Activated T-cell treated with anti-CD3 and anti-CD28 coated beads for 24 hours (primary cell): ENCODE measurements at places on chromosomes 11 and 22.
A peak's percentile ranks its signal among the peaks of the same experiment; 100 is the strongest.

- no peak for DNase-seq
Observed at GRCh38 chr11:19191530-19192169, 10.1 kb downstream of the CSRP3 start.

- DNase-seq = no peak
Observed at GRCh38 chr11:28674433-28675103, 566.4 kb downstream of the METTL15 start.

DNA sequence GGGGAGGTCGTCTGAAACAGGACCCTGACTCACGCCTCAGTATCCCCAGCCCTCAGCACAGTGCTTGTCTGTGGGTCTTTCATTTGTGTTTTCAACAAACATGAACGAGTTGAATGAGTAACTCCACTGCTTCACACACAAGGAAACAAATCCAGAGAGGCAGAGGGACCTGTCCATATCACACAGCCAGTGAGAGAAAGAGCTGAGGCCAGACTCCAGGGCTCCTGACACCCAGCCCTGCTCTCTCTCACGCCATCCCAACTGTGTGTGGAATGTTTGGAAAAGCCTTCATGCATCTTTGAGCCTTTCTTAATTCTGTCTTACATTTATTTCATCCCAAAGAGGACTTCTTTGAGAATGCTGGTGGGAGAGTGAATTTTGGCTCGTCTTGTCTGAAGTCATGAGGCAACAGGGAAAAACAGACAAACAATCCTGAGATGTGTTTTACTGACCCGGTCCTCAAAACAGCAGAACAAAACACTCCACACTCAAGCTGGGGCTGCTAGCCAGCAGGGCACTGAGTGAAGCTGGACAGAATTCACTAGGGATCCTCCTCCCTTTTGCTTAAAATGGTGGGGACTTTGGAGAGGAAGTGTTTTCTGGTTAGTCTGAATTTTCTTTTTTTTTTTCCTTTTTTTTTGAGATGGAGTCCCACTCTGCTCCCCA lies 19.7 kb upstream of the ALG8 start:
- DNase-seq = no peak

- no peak for DNase-seq
Observed at GRCh38 chr22:49699476-49699875, 128.2 kb downstream of the BRD1 start.

GRCh38 chr22:30611197-30611596 lies 4.2 kb downstream of the TCN2 start:
- no peak for DNase-seq

- DNase-seq = no peak
Observed at GRCh38 chr11:19725379-19726079, 12.9 kb downstream of the NAV2 start.

- DNase-seq = no peak
Observed at GRCh38 chr11:78214331-78215194, 25.8 kb downstream of the USP35 start.

DNA sequence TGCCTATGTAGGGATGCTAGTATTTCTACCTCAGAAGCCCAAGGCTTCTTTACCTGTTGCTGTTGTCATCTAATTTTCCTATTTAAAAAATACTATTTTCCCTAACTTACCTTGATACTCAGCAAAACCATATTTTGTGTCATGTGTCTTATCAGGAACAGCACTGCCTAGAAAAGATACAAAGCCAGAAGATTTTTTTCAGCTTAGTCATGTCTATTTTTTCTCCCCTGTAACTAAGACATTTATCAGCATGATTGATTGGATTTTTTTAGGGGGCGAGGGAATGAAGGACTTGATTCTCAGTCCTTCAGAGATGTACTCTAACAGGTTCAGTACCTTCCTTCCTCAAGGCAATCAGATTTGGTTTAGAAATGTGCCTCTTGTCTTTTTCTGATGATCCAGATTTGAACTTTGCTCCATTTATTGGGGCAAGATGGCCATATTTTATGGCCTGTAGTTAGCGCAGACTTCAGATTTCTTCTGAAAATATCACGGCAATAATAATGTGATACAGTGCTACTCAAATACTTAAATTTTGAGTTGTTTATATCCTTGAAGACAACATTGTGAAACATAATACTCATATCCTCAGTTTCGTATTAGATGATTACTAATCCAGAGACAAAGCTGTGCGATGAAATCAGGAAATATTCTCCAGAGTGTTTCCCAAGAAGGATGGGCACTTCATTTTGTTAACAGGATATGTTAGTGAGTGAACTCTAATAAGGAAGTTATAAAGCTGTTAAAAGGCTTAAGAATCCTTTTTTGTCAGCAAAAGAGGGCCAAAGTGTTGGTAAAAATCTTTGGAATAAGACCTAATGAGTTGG lies 3.8 kb upstream of the PIK3IP1 start:
- no peak for DNase-seq

GRCh38 chr22:44926491-44927415 lies 83.1 kb downstream of the PHF21B start:
- no peak for DNase-seq

- DNase-seq = peak; percentile 8
Observed at GRCh38 chr22:36860821-36861659, at the start of gene NCF4. TSS of gene NCF4 (plus strand) at chr22:36861006. CDS start at chr22:36861172, 166 bp downstream.

DNA sequence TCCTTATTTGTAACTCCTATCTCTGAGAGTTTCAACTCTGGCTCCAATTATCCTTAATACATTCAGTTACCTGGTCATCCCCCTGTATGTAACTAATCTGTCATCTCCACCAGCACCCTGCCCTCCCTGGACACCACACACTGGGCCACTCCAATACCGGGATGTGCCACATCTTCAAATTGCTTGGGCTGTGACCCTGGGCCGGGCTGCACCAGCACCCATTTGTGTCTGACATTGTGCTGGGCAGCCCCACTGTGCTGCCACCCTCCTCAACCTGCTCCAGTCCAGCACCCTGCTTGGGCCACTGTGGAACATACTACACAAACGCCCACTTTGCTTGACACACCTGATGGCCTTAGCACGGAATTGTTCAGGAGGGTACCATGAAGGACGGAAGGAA lies 2.2 kb upstream of the USP18 start:
- DNase-seq = no peak

DNA sequence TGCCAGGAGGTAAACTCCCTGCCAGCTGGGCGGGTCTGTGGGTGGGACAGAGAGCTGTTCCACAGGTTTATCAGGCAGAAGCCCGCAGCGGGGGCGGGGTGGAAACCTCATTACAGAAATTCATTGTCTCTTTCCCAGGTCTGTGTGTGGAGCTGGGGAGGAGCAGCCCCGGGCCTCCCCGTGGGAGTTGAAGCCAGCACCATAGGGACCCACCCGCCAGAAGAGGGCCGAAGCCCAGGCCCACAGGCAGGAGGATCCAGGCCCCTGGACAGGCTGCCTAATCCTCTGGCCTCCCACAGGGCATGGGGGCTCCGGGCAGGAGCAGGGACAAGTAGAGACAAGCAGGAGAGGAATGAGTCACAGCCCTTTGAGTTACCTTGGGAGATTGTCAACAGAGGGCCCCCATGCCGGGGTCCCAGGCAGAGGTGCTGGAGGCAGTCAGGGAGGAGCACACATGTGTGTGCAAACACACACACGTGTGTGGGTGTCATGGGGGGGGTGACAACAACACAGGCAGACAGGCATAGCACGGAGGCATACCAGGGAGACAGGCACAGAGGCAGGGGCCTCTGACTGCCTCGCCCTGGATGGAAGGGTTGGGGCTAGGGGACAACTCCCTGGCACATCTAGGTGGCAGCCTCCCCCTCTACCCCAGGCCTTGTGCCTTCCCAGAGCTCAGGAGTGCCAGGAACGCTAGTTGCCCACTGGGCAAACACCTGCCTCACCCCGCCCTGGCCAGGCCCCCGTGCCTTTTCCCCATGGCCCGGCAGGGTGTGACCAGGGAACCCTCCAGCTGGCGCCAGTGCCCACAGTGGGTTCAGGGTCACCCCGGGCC lies 1.4 kb downstream of the CDC42BPG start:
- DNase-seq = no peak

DNA sequence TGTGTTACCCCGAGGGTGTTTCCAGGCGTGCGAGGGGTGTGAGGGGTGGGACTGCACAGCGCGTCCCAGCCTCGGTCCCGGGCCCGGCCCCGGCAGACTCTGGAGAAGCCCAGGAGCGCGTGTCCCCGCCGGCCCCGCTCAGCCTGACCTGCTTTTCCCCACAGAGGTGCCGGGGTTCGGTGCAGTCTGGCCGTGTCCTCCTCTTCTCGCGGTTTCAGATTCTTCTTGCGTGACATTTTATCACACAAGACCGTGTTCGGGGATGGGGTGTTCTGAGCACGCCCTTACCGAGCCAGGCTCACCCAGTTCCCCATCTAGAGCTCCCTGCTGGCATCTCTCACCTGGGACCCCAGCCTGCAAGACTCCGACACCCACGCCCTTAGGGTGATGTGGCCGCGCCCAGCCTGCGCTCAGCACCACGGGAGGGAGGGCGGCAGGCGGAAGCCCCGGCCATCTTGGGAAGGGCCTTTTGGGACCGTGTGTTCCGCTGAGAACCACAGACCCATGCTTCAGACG lies 775.6 kb downstream of the BRD1 start:
- DNase-seq = peak; percentile 11

- no peak for DNase-seq
Observed at GRCh38 chr22:25598609-25599008, 34.1 kb downstream of the GRK3 start.

DNA sequence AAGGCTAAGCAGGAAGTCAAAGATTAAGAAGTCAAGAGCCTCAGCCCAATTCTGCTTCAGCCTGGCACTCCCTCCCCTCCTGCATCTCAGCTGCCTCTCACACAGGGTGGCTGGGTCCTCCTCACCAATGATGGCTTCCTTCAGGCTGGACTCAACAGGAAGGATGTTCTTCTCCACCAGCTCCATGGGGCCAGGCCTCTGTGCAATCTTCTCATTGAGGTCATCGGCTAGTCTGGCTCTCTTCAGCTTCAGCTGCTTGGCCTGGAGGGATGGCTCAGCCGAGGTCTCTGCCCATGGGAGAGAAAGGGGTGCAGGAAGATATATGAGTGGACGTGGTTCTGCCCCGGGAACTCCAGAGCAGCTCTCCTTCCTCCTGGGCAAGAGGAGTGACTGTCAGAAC lies 59.1 kb downstream of the SGSM3 start:
- DNase-seq = no peak

DNA sequence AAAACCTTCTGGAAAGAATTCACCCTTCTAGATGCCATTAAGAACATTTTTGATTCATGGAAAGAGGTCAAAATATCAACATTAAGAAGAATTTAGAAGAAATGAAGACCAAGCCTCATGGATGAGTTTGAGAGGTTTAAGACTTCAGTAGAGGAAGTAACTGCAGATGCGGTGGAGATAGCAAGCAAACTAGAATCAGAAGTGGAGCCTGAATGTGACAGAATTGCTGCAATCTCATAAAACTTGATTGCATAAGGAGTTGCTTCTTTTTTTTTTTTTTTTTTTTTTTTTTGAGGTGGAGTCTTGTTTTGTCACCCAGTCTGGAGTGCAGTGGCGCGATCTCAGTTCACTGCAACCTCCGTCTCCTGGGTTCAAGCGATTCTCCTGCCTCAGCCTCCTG lies 51.6 kb downstream of the MS4A13 start:
- no peak for DNase-seq

GRCh38 chr11:47241841-47242301 lies 6.7 kb downstream of the ACP2 start:
- no peak for DNase-seq

DNA sequence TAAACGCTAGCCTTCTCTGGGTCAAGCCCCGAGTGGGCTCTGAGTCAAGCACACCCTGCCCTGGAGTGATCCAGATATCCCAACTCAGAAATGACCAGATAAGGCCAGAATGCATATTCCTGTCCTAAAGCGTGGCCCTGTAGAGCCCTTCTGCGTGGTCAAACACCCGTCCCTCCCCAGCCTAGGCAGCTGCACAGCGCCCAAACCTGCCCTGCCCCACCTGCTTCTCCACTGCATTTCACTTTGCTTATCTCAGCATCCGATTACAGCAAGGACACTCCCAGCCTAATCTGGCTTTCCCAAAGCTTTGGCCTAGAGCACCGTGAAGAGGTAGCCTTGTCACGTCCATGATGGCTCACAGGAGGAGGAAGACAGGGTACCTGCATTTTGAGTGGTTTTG lies 11.9 kb upstream of the TMPRSS4 start:
- no peak for DNase-seq

- no peak for DNase-seq
Observed at GRCh38 chr11:47912843-47913437, 64.8 kb upstream of the NUP160 start.

DNA sequence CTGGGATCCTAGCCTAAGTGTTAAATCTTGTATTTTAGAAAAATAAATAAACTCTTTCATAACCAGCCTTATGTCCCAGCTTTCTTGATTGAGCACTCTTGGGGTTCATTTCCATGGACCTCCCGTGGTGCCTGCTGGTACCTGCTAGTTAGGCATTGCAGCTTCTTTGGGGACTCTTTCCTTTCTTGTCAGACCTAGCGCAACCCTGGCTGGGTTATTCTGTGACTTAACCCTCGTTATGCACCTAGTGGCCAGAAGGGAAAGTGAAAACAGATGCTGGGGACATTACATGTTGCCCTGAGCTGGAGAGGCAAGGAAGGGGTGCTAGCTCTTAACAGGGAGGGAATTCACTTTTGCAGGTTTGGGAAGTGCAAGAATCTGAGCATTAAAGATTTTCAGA lies 46.8 kb downstream of the APIP start:
- DNase-seq = no peak

DNA sequence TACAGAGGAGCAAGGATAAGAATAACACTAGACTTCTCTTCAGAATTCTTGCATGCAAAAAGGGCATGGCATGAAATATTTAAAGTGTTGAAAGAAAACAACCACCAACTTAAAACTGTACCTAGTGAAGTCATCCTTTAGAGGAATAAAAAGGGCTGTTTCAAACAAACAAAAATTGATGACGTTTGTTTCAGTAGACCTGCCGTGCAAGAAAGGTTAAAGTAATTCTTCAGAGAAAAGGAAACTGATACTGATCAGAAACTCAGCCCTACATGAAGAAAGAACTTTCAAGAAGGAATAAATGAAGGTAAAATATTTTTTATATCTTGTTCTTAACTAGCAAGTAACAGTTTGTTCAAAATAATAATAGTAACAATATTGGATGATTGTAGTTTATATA lies 27.5 kb downstream of the MRGPRX2 start:
- no peak for DNase-seq

DNA sequence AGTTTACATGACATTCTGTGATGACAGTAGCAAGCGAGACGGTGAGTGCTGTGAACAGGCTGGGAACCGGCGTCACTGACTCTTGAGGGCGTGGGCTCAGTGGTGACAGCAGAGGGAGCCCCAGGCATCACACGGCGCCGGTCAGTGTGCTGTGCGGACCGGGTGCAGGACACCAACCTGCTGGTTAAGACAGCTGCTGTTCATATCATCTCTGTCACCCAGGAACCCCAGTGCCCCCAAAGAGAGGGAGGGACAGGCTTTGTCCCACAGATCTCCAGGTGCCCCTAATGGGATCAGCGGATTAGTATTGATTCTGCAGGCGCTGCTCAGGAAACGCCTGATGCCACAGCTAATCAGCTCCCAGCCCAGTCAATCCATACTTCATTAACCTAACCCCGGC lies 18.4 kb downstream of the B3GAT1 start:
- DNase-seq = no peak

GRCh38 chr11:78038697-78039313 lies 15.7 kb upstream of the KCTD14 start:
- no peak for DNase-seq

- no peak for DNase-seq
Observed at GRCh38 chr11:122697636-122698167, 42.2 kb downstream of the UBASH3B start.
